ENCODE measurements at places on chromosomes 3 and 15.
A peak's percentile ranks its signal among the peaks of the same experiment; 100 is the strongest.

GRCh38 chr15:97014001-97014400, 683.5 kb downstream of the NR2F2 start:
- DNase-seq, result no peak

GRCh38 chr3:122502139-122502538, 12.6 kb downstream of the KPNA1 start:
- no peak for DNase-seq

GRCh38 chr3:73547427-73548248, 77.1 kb downstream of the PDZRN3 start:
- peak; percentile 29 for DNase-seq

DNA sequence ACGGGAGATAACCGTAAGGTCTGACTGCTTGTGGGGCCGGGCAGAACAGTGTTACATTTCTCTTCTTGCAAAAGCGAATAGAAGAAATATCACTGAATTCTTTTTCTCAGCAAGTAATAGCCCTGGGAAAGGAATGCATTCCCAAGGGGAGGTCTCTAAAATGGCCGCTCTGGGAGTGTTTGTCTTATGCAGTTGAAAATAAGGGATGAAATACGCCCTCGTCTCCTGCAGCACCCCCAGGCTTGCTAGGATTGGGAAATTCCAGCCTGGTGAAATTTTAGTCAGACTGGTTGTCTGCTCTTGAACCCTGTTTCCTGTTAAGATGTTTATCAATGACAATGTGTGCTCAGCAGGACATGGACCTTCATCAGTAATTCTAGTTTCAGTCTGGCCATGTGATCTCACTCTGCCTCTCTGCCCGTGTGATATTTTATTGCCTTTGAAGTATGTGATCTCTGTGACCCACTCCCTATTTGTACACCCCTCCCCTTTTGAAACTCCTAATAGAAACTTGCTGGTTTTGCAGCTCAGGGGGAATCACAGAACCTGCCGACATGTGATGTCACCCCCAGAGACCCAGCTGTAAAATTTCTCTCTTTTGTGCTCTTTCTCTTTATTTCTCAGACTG, 715.6 kb downstream of the ROBO1 start:
- no peak for DNase-seq

DNA sequence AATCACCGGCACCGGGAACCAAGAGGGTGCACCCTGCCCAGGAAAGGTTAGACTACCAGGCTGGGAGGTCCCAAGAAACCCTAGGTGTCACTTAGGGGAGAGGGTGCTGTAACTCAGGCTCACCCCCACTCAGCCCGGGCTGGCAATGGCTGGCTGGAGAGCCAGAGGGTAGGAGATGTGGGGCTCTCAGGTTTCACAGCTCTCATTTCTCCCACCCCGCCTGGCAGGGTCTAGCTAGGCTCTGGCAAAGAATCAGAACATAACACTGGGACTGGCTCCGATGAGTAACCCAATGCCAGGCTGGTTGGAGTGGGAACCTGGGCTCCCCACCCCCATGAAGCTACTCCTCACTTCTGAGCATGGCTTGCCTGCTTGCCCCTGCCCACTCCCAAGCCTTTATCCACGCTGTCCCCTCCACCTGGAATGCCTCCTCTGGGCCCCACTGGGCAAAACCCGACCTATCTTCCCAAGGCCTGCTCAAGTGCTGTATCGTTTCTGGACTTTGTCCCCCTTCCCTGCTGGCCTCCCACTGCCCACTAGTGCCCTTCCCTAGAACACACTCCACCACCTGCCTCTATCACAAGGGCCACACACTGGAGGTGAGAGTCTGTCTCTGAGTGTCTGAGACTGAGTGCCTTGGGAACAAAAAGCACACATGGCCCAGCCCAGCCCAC, 2.0 kb downstream of the CIB2 start:
- no peak for DNase-seq

- no peak for DNase-seq
Observed at GRCh38 chr3:8760091-8760490, 9.3 kb downstream of the OXTR start.

- no peak for DNase-seq
Observed at GRCh38 chr15:78360958-78361718, 21.0 kb downstream of the CRABP1 start.

- DNase-seq, result peak; percentile 55
Observed at GRCh38 chr3:57068437-57069089, 8.1 kb downstream of the SPATA12 start.

DNA sequence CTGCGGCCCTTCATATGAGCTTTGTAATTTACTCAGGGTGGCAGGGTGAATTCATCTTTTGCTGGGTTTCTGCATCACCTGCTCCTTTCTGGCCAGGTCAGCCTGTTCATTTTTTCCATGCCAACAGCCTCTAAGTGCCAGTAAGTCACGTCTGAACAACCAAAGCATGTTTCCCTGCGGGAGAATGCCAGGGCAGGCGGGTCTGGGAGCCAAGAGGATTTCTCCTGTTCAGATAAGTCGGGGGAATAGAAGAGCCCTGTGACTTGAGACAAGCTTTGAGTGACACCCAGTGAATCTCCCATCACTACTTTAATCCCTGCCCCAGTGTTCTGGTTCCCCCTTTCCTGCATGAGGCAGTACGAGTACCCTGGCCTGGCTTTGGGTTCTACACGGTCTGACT, 153.1 kb downstream of the PGPEP1L start:
- DNase-seq, result no peak

GRCh38 chr3:98782824-98783500, 19.8 kb downstream of the ST3GAL6 start:
- DNase-seq, result no peak

- DNase-seq, result no peak
Observed at GRCh38 chr3:140627756-140628155, 50.1 kb upstream of the TRIM42 start.
